CD4-positive, alpha-beta T cell treated with Interleukin-15 for 4 hours (primary cell): ENCODE measurements at places on chromosomes 2 and 18.

DNA sequence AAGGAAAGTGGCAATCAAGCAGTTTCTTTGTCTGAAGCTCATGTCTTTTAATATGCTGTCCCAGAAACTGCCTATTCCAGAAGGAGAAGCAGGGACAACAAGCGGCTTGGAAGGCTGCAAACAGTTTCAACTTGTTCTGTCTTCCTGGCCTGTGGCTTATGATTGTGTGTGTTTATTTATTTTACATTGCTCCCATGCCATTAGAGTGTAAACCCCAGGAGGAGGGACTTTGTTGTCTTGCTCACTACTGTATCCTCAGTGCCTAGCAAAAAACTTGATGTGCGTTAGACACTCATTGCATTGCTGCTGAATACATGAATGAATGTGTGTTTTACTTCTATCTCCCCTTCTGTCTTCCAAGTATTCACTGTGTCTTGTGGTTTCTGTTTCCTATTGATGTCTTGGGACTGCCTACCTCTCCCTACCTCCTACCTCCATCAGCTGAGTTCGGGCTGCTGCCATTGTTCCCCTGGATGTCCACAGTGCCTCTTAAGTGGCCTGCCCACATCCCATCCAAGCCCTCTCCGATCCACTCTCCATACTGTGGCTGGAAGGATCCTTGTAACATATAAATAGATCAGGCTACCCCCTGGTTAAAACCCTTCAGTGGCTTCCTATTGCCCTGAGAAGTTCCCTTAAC is 261.4 kb downstream of the DYSF start:
- DNase-seq = no peak

DNA sequence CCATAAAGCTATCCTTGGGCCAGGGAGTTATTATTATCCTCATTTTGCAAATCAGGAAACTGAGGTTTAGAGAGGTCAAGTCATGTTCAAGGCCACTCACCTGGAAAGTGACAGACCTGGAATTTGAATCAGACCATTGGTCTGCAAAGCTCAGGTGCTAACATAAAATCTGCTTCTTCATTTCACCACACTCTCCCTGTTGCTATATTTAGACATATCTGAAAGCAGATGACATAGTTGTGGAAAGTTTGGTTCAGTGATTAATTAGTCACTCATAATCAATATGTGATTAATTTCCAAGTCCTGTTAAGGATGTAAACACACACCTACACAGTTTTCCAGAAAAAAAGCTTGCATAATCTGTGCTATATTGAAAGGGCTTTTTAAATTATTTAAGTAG is 57.4 kb downstream of the LINC00305 start:
- DNase-seq = no peak

GRCh38 chr2:205453202-205453601 is 229.1 kb upstream of the NRP2 start:
- DNase-seq = no peak

GRCh38 chr2:50612306-50612705 is 419.6 kb downstream of the NRXN1 start:
- no peak for DNase-seq

- DNase-seq = no peak
Measured at GRCh38 chr2:240336820-240337427, 98.5 kb upstream of the GPC1 start.

DNA sequence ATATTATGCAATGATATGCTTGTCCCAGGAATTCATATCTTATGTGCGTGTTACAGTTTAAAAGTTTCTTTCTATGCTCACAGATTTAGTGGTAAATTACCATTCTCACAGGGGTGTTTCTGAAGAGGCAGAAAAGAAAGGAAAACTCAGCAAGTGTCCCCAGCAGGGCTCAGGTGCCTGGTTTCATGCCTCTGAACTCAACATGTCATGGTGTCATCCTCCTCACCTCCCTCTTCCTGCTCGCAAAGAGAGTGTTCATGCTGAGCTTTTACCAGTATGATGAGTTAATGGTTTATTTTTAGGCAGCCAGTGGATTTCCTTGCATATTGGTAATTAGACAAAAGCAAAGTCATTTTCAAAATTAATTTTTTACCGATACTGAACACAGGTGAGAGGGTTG is 492.9 kb upstream of the ZEB2 start:
- no peak for DNase-seq

- no peak for DNase-seq
Measured at GRCh38 chr18:63002803-63003445, 287.6 kb downstream of the PHLPP1 start.

- DNase-seq = no peak
Measured at GRCh38 chr2:240216167-240216566, 75.7 kb upstream of the OTOS start.

GRCh38 chr2:235523486-235524150 is 29.8 kb downstream of the AGAP1 start:
- DNase-seq = no peak

DNA sequence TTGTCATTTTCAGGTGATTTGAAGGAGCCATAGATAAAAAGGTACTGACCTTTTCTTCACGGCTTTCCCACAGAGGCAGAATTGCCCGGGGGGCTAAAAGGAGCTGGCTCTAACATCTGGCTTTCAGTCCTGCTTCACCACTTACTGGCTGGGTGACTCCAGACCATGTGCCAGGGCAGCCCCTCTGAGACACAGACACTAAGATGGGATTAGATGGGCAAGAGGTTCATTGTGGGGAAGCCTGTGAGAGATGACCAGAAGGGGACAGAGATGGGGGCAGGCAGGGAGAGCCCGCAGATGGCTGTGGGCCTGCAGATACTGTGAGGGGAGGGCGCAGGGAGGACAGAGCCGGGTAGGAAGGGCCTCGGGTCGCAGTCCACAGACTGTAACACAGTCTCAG is 74.7 kb upstream of the TTC39C start:
- DNase-seq = no peak

GRCh38 chr2:200422532-200423261 is 87.2 kb downstream of the KCTD18 start:
- DNase-seq = no peak

DNA sequence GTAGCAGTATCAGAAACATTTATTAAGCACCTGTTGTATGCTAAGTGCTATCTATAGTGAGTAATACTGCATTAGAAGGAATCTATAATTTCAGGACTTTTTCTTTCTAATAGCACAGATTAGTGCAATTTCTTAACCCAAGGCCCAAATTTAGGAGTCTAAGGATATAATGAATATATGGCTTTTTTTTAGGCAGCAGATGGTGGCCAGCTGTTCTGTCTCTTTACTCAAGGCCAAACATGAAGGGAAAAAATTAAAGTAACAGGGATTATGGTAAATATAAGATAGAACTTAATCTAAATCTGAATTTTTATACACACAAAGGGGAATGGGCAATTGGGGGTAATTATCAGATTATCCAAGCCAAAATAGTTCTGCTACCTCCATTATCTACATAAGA is 230.6 kb upstream of the SP5 start:
- no peak for DNase-seq

- DNase-seq = no peak
Measured at GRCh38 chr2:78592491-78592890, 433.0 kb upstream of the REG3G start.

DNA sequence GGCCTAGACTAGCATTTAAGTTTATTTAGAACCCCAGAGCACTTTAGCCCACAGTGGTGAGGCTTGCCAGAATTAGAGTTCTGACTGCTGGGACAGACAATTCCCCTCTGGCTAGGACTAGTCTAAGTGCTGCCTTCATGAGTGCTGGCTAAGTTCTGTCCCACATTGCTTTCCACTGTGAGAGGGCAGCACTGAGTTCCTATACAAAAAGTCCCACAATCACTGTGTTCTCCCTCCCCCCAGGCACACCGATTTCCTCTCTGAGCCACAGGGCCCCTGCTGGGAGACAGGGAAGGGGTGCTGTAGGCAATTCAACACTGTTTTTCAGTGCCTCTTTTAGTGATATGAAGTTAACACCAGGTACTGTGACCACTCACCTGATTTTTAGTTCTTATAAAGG is 310.9 kb downstream of the DLGAP1 start:
- DNase-seq = no peak

DNA sequence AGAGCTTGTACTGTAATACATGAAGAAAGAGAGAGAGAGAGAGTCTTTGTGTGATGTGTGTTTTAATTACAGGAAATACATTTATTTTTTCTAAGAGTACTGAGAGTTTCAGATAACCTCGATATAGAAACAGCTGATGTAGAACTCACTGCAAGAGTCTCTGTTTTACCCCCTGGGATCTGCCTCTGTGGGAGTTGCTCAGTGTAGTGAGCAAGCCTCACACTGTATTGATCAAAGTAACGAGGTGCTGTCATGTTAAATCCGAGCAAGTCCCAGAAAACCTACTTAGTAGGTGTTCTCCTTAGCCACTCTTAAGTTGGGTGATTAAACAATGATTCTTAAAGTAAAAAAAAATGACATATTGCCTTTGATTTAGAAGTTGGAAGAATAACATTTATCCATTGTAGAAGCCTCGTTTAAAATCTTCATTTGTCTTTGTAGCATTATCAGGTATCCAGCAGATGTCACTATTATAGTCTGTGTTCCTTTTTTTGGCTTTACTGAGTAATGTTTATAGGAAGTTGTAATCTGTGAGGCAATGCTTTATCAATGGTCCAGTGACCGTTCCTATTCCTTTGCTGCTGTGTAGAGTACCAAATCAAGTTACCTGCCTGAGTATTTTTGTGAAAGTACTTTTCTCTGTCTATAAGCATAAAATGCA is 219.0 kb downstream of the MYO3B start:
- no peak for DNase-seq

DNA sequence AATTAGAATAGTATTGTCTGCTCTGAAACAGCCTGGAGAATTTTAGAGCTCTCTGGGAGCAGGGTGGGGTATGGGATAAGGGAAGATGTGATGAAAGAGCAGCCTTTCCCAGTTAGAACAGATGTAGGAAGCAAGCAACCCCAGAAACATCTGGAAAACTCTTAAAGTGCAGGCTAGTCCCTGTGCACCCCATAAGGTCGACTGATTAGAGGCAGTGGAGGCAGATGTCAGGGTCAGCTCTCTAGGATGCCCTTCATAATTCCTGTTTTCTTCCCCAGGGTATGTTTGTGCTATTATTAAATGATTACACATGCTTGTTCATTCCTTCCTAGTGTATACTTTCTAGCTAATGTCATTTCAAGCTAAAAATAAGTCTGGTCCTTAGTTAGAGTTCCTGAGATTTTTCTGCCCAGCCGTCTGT is 41.7 kb downstream of the PTPRM start:
- no peak for DNase-seq

DNA sequence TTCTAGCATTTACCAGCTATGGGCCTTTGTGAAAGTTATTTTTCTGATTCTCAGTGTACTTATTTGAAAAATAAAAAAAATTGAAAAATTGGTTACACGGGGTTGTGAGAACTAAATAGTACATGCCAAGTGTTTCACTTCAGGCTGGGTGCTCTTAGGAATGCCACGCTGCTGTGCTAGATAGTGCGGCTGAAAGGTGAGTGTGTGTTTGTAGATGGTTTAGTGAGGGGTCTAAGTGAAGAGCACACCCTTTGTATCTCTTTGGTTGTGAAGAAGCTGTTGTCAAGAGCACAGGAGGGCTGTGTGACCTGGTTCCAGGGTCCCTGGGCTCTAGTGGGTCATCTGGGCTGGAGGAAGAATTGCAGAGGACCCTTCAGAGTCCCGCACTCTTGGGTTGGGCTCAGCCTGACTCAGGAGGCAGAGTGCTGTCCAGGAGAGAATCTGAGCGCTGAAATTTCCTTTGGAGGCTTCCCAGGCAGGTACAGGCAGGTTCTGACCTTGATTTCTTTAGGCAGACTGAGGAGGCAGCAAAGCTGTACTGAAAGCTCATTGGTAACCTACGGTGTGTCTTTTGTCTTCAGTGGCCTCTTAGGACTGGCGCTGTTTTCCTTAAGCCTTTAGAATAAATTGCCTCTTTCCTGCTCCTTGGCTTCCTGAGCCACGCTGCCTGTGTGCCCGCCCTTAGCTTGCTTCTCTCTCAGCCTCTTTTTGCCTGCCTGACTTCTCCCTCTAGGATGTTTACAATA is 44.4 kb downstream of the MAP4K4 start:
- no peak for DNase-seq
